Aortic smooth muscle cell (primary cell): ENCODE measurements at places on chromosomes 16 and 17. TPM values are rescaled to one million over a fixed set of nuclear protein-coding genes. Genes with fewer than 3 reads are reported as not detected.

Gene NPIPB9
- 0.26 and 1.2 TPM in 2 replicates for total RNA-seq

Gene SYNGR2
- 16.6 and 18.4 TPM in 2 replicates for total RNA-seq

Gene CDYL2
- total RNA-seq, result 5.9 and 8.4 TPM in 2 replicates

Gene TBC1D3
- total RNA-seq, result not detected in 2 replicates

Gene C16orf95
- 2.6 and 3.3 TPM in 2 replicates for total RNA-seq

Gene CX3CL1
- 7.5 and 7.7 TPM in 2 replicates for total RNA-seq
